ENCODE measurements at places on chromosomes 3 and 15.

GRCh38 chr15:54354341-54354740 is 376.1 kb downstream of the UNC13C start:
- no peak for DNase-seq

DNA sequence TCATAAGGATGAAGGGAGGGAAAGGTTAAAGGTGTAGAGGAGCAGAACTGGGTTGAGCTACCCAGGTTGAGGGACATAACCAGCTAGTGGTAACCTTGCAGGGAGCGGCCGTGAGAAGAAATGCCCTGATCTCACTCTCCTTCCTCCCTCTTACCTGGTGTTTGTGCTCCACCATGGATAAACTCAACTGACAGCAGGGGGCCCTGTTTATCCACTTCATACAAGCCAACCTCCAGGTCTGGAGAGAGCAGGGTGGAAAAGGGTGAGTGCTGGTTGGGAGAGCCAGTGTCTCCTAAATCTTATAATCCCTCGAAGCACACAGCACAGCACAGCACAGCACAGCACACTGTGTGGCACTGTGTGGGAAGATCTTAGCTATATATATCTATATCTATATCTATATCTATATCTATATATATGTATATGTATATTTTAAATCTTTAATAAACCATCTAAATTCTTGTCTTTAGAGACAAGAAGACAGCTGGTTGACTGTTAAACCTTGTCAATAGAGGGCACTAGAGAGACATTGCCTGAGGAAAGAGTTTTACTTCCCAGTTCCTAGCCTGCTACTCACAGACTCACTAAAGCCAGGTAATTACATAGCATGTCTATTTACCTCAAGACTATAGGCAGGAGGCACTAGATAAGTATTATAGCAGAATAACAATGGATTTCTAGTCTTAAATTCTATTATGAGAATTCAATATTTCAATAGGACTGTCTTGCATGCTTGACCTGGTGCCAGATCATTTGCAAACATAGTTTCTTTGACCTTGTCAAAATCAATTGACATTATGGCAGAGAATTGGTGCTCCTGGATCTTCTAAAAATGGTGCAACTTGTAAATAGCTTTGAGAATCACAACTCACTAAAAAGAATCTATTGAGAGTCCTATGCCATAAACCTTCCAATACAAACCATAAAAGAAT is 21.7 kb upstream of the FMN1 start:
- peak; percentile 58 for DNase-seq

DNA sequence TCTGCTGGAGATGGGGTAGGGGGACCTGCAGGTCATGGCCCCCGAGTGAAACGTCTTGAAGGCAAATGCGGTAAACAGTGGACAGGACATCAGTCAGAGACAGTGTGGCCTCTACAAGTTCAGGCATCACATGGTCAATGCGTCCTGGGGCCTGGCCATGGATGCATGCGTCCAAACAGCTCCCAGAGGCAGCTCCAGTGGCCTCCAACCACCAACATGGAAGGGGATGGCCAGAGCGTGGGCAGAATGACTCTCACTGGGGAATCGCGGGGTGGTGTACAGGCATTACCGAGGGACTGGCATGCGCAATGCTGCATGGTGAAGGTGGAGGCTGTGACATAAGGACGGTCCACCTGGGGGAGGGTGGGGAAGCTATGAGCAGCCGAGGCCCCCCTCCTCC is 35.6 kb upstream of the IQSEC1 start:
- no peak for DNase-seq

DNA sequence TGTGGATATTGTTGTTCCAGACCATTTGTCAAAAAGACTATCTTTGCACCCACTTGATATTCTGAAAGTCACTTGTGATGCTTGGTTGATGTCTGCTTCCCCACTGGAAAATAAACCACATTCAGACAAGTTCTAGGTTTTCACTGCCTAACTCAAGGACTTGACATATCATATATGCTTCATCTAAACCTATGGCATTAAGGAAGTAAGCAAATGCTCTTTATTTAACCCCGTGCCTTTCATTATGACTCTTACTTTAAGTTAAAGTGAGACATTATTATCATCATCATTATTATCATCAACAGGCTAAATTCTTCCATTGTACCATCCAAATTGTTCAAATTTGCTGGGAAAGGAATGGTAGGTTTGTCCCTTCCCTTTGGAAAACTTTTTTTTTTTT is 30.8 kb upstream of the C3orf80 start:
- DNase-seq, result no peak

- no peak for DNase-seq
Measured at GRCh38 chr15:66778314-66778665, 76.3 kb downstream of the SMAD6 start.

Measured in hepatocyte (in vitro differentiated cells).